ENCODE measurements at places on chromosomes 12 and 14.

DNA sequence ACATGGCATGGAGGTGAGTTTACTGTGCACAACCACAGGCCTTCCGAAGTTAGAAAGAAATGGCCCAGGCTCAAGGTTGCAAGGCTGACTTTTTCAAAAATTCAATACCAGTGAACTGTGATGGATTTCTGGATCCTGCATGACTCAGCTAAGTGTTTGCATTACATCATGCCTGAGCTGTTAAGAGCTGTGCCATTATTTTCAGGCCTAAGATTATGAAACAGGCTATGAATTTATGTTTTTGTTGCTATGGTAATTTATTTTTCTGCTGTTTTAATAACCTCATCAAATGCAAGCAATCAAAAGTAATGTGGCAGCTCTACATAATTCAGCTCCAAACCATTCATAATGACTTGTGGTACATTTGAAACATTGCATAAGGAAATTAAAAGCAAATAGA is 457.7 kb upstream of the TMEM132C start:
- DNase-seq, result no peak
- H3K36me3 ChIP-seq, result no peaks in the 10 kb centered on the region
- H3K4me3 ChIP-seq, result no peak overlapping the region
- H3K27ac ChIP-seq, result no peak overlapping the region
- no peaks in the 10 kb centered on the region for H3K27me3 ChIP-seq

- no peaks in the 10 kb centered on the region for H3K27me3 ChIP-seq
- peaks cover 76% of the 10 kb centered on the region for H3K4me1 ChIP-seq
- peak overlapping the region; percentile 97 for H3K27ac ChIP-seq
These were observed 471 bp downstream of the MTRFR start for GRCh38 chr12:123233505-123234308.

DNA sequence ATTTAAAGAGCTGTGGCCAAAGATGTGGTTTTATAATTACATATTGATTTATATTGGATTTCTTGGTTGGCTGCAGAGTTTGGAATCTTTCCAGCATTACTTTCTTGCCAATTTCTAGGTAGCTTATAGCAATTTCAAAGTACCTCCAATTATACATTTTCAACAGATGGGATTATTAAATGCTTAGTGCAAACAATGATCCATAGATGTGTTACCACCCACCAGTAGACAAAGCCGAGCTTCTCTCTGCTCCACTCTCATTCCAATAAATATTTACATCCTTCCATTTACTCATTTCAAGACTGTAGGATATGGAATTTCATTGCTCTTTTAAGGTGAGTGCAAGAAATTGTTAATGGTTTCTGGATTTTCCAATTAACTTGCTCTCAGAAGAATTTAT is 21.6 kb upstream of the TMCC3 start:
- DNase-seq, result no peak
- peaks cover 23% of the 10 kb centered on the region for H3K27me3 ChIP-seq
- H3K4me3 ChIP-seq, result no peak overlapping the region
- peaks cover 18% of the 10 kb centered on the region for H3K4me1 ChIP-seq
- no peaks in the 10 kb centered on the region for H3K36me3 ChIP-seq
- H3K27ac ChIP-seq, result no peak overlapping the region

- no peaks in the 10 kb centered on the region for H3K27me3 ChIP-seq
- DNase-seq, result no peak
- no peak overlapping the region for H3K27ac ChIP-seq
- peaks cover 54% of the 10 kb centered on the region for H3K36me3 ChIP-seq
- H3K4me1 ChIP-seq, result peaks cover 44% of the 10 kb centered on the region
These were observed 16.4 kb downstream of the GALNT6 start for GRCh38 chr12:51374856-51375255.
